ENCODE measurements at places on chromosomes 11 and 22. TPM values are rescaled to one million over a fixed set of nuclear protein-coding genes. Genes with fewer than 3 reads are reported as not detected.

- peak; percentile 57 for DNase-seq
These were observed 34.5 kb upstream of the PDGFB start for GRCh38 chr22:39279170-39279850.

GRCh38 chr11:113184498-113184897 is 129.9 kb upstream of the TTC12 start:
- no peak for DNase-seq

GRCh38 chr22:25025491-25026400 is 73.2 kb downstream of the KIAA1671 start:
- DNase-seq = peak; percentile 78

DNA sequence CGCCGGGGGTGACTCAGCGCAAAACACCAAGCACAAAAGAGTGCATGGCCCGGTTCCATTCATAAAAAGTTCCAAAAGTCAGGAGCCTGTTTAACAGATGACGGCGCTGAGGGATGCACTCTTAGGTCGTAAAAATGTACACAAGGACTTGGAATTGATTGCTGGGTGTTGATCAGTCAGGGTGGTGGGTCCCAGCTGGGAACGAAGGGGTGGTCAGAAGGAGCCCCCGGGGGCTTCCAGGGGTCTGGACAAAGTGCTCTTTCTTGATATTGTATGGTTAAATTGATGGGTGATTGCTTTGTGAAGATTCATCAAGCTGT is 20.7 kb downstream of the IFITM10 start:
- DNase-seq = no peak

The MFNG gene
- 188 TPM for total RNA-seq

DNA sequence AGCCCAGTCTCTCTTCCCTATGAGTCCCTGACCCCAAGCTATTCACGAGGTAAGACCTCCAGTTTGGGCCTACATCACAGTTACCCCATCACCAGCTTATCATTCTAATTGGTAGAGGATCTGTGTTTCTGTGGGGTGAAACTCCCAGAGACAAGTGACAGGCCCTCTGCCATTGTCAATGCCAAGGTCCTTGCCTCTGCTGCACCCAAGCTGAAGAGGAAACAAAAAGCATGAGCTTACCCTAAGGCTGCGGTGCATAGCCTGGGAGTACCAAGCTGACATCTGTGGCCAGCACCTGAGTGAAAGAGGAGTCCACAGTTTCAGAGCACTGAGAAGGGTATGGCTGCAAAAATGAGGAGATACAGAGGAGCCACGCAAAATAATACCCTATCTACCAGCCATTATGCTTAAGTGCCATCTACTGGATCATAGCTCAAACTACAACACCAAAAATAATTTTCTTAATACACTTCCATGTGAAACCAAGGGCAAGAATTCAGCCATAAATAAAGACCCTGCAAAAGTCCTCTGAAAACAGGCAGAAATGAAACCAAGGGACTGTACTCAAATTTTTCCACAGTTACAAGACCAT is 62.3 kb upstream of the ANO5 start:
- DNase-seq = no peak

The UBQLNL gene
- total RNA-seq = 0.28 TPM

The LIF gene
- total RNA-seq = 0.35 TPM

The CREB3L1 gene
- 0.78 TPM for total RNA-seq

The KCNJ1 gene
- not detected for total RNA-seq

The SLC22A24 gene
- total RNA-seq = not detected

GRCh38 chr22:29003975-29004646 is 57.5 kb downstream of the C22orf31 start:
- DNase-seq = no peak

The ZNF202 gene
- total RNA-seq = 13.1 TPM

Data from endothelial cell of umbilical vein (primary cell).